ENCODE measurements at places on chromosomes 13 and 19.

DNA sequence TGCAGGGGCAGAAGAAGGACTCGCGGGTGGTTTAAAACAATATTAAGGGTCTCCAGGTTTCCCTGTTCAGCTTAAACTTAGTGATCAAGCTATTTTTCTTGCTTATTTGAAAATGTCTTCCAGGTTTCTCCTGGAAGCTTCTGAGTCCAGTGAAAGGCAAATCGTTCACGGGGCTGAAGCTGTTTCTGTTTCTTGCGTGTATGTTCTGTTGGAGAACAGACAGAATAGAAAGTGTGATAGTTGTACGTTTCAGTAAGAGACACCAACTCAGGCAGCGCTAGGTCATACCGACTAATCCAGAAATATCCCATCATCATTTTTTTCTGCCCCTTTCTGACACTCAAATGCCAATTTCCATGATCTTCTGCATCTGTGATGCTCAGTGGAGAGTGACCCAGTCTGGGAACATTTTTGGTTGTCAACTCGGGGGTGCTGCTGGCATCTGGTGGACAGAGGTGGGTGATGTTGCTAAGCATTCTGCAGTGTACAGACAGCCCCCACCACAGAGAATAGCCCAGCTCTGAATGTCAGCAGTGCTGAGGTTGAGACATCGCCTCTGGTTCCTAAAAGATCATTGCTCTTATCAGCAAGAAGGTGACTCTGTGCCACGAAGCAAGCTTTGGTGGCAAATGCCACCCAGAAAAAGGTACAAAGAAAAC lies 4.3 kb downstream of the KLF2 start:
- no peak for DNase-seq

DNA sequence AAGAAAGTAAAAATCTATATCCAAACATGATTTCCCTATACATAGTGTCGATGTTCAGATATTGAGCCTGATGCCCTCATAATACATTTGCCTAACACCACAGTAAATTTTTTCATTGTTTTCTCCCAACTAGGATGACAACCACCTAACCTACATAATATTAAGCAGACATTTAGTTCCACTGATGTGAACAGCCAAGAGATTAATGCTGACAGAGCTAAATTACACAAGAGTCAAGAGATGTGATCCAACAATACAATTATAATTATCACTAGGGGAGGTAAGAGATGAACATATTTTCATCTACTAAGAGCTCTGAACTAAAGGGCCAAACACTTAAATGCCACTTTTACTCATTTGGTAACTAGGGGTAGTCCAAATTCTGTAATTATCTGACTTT lies 145.9 kb downstream of the DACH1 start:
- no peak for DNase-seq

DNA sequence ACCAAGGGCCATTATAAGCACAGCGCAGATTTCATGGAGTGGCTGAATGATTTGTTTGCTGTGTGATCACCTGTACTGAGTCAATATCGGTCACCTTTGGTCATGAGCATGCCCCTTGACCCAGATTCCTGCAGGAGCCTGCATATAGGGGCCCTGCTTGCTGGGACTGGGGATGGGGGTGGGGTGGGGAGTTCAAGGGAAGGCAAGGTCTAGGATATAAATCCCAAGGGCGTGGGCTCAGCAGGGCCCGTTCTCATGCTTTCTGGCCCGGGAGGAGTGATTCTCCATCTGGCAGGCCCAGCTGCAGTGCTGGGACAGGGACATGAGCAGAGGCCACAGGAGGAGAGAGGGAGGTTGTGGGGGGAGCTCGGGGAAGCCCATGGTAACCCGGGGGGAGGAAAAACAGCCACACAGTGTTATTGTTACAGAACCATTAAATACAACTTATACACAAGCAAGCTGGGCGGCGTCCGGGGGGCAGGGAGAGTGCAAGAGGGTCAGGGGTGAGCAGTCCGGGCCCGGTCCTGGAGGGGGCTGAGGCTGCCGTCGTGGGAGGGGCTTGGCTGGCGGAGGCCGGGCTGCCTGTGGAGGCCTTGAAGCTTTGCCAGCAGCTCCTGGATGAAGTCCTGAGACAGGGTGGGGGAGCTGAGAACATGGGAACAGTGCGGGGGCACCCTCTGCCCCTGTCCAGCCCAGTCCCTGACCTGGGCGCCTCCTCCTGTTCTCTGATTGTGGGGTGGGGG lies 5.2 kb downstream of the PPP1R14A start:
- DNase-seq, result peak; percentile 92

GRCh38 chr13:25375727-25376358 lies 4.1 kb downstream of the ATP8A2 start:
- peak; percentile 39 for DNase-seq

- DNase-seq, result peak; percentile 35
Observed at GRCh38 chr13:24660023-24660741, 20.0 kb upstream of the ATP12A start.

DNA sequence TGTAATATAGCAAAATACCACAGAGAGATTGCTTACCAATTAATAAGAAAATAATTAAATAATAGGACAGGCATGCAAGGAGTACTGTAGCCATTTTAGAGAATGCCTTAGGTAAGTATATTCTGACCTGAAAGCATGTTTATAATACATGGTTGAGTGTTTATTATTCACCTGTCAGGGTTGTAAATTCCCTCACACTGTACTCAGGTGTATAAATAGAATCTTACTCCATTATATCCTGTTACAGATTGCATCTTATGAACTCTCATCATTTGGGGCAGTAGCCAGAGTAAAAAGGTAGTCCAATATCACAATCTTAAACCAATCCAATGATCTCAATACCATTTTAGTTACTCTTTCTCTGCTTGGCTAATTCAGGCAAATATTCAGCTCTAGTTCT lies 35.8 kb upstream of the GTF2F2 start:
- no peak for DNase-seq

GRCh38 chr13:66617786-66618185 lies 612.4 kb downstream of the PCDH9 start:
- no peak for DNase-seq

DNA sequence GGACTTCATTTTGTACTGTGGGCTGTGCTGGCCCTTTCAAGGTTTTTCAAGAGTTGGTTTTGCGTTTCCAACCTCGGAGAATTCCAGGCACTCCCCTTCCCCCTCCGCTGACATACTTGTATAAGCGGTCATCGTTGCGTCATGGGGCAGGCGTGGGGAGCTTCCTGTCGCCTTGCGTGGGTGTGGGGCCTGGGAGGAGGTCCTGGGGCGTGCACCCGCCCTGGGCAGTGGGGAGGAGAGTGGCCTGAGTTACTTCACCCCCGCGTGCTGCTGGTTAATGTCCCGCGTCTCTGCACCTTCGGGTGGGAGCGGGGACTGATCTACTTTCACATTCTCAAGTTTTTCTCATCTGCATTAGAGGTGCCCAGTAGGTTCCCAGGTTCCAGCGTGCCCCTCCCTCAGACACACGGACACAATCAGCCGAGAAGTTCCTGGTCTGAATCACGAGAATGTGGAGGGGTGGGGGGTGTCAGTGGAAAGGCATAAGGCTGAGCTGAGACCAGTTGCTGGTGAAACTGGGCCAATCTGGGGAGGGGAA lies 4.1 kb downstream of the IER2 start:
- peak; percentile 85 for DNase-seq

DNA sequence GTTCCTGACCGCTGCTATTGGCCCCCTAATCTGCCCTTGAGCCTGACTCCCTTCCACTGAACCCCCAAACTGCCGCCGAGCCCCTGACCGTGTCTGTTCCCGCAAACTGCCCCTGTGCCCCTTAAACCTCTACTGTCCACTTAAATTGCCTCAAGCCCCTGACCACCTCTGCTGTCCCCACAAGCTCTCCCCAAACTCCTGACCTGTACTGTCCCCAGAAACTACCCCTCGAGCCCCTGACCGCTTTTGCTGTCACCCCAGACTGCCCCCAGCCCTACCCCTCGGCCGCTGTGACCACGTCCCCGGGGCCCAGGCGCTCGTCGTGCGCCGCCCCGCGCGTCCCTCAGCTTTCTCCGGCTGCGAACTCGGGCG lies 382 bp downstream of the ZNF77 start:
- no peak for DNase-seq

- no peak for DNase-seq
Observed at GRCh38 chr19:48955308-48955958, 758 bp downstream of the BAX start.

DNA sequence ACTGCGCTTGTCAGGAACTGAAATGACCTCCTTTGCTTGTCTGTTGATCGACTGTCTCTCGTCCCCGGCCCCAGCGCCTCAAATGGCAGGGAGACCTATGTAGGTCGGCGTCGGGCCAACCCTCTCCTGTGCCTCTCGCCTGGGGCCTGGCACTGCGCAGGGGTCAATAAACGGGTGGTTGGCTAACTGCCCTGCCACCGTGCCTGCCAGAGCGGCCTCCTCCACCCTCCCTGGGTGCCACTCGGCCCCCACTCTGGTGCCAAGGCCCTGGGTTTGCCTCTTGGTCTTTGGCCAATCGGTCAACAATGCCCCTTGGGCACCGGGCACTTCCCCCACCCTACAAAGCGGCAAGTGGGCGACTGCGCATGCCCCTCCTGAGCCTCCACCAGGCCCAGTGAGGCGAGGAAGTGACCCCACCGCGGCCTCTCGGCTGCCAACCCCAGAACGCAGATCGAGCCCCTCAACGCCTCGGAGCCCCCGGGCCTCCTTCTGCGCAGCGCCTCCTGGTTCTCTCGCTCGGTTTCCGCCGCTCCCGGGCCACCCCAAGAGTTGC lies 1.1 kb downstream of the KEAP1 start:
- peak; percentile 69 for DNase-seq

- DNase-seq, result peak; percentile 80
Observed at GRCh38 chr13:112995395-112996191, 26.6 kb downstream of the MCF2L start.

DNA sequence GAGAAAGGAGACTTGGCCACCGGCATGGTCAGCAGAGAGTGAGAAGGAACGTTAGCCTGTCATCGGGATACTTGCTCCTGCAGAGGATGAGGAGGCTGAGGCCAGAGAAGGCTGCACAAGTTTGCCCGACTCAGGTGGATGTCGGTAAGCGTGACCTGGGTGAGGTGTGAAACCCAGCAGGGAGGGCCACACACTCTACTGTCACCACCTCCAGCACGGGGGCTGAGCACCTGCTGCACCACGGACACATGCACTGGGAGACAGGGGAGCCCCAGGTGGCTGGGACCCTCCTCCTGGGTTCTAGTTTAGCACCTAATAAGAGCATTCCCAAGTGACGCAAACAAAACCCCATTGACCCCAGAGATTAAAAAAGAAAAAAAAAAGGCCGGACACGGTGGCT lies 17.3 kb downstream of the MLLT1 start:
- no peak for DNase-seq

All from small intestine (tissue), 16 donors.